Heart left ventricle (tissue), 16 donors: ENCODE measurements at places on chromosomes 7 and 10. TPM values are rescaled to one million over a fixed set of nuclear protein-coding genes. Genes with fewer than 3 reads are reported as not detected.
A peak's percentile ranks its signal among the peaks of the same experiment; 100 is the strongest.

DNA sequence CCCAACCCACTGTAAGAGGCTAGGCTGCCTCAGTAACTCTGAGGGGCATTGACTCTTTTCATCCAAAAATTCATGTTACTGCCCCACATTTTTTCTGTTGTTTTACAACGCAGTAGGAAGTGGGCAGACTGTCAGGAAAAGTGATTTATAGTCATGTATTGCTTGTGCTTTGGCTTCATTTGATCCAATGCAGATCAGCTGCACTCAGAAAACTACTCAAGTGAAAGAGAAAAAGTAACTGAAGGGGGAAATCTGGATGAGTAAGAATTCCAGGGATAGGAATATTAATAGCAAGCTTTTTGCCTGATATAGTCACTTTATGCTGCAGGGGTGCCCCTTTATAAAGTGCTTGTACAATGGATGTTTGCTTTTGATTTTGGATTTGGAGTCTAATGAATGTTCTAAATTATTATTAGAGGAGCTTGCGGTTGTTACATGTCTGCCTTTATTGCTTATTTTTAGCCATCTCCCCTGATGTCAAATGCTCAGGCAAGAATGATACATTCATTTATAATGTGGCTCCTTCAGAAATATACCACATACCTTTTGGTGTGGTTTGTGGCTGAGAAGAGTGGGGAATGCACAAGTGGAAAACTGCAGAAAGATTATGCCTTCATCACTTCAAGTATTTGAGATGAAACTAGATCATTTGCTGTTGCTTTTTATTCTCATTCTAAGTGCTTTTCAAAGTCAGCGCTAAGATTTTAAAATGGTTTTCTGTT, 86.1 kb downstream of the EGFR start:
- no peak overlapping the region for H3K4me3 ChIP-seq
- H3K36me3 ChIP-seq: no peaks in the 10 kb centered on the region
- DNase-seq: no peak

- H3K4me1 ChIP-seq: peaks cover 13% of the 10 kb centered on the region
- H3K27me3 ChIP-seq: no peaks in the 10 kb centered on the region
- H3K36me3 ChIP-seq: no peaks in the 10 kb centered on the region
These were observed 274.3 kb downstream of the CCDC3 start for GRCh38 chr10:12726971-12727831.

DNA sequence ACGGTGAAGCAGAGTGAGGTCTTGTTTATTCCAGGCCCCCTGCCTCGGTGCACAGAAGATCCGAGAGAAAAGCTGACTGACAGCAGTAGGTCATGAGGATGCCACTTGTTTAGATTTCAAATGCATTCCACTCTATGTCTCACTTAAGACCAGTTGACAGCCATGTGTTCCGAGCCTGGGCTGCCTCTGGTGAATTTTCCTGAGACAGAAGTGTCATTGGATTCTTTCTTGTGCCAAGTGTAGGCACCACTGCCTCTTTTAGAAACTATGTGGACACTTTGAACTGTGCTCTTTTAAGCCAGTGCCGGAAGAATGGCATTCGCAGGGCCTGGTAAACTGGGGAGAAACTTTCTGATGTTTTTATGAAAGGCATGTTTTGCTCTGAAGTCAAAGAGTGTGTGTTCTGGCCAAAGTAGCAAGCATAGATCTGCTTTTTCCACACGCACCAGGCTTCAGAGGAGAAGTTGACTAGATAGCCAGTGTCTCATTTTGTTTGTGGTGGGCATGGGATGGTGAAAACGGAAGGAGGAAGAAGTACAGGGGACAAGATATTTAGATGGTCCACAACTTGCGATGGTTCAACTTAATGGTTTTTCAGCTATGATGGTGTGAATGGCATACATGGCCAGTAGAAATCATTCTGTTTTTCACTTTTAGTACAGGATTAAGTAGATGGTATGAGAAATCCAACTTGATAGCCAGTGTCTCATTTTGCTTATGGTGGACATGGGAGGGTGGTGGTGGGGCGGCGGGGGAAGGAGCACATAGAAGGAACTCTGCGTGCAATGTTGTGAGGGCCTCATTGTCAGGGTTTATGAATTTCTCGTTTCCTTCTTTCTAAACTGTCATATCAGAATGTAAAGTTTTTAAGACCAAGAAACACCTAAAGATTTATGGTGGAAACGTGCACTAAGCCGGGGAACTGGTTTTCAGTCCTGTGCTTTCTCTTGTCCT, 41.5 kb downstream of the CYP17A1 start:
- peaks cover 23% of the 10 kb centered on the region for H3K36me3 ChIP-seq
- H3K27me3 ChIP-seq: no peaks in the 10 kb centered on the region
- no peak overlapping the region for H3K4me3 ChIP-seq
- H3K27ac ChIP-seq: peak overlapping the region; percentile 93

The ATXN7L1 gene
- total RNA-seq: 3.6 TPM

The ACTL6B gene
- not detected for total RNA-seq

The CNTNAP2 gene
- total RNA-seq: not detected

The FGL2 gene
- 7.8 TPM for total RNA-seq
